ENCODE measurements at places on chromosomes 5 and 9. TPM values are rescaled to one million over a fixed set of nuclear protein-coding genes. Genes with fewer than 3 reads are reported as not detected.

GRCh38 chr5:135353952-135354721 lies 44.9 kb downstream of the MACROH2A1 start:
- DNase-seq = no peak

- no peak for DNase-seq
These were observed 6.0 kb upstream of the ST8SIA4 start for GRCh38 chr5:100909034-100909433.

GRCh38 chr5:10481241-10481935 lies 39.7 kb downstream of the ROPN1L start:
- no peak for DNase-seq

DNA sequence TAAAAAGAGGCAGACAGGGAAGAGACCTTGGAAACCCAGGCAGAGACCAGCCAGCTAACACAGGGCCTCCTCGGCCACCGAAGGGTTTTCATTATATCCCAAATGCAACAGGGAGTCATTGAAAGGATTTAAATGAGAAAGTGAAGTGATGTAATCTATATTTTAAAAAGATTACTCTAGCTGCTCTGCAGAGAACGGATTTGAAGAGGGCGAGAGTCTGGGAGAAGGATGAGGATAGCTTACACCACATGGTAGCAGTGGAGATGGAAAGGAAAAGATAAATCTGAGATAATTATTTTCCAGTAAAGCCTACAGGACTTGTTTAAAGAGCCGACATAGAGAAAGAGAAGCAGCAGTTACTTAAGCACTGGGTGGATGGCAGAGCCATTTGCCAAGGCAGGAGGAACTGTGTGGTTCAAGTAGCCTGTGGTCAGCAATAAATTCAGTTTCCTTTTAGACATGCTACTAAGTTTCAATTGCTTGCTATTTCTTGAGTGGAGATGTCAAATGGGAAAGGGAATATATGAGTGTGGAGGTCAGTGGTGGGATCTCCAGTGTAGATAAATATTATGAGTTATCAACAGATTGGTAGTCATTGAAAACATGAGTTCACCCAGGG lies 9.3 kb downstream of the FBN2 start:
- no peak for DNase-seq

- no peak for DNase-seq
These were observed 4.4 kb upstream of the ZNF484 start for GRCh38 chr9:92882276-92882675.

RIGI gene
- total RNA-seq = 9.4 TPM

DNA sequence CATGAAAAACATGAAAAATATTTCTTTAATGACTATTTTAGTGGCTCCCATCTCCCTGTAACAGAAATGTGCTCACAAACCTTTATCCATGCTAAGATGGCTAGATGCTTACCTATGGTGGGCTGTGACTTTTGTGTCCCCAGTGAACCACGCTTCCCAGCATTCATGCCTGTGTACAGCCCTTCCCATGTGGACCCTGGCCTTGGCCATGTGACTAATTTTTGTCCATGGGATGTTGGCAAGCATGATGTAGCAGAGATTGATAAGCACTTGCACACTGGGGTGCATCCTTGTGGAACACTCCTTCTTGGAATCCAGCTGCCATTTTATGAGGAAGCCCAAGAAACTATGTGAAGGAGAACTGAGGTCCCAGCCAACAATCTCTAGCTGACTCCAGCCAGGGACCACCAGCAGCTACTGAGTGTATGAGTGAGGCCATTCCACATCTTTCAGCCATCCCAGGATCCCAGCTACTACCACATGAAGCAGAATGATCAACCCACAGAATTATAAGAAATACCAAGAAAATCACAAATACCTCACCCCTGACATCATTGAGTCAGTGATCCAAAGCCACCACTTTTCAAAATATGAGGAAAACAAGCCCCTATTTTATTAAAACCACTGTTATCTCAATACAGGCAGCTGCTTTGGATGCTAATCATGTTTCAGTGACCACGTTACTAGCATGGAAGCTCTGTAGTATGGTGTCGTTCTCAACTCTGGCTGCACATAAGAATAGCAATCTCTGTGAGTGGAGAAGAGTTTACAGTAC lies 16.1 kb upstream of the RAI14 start:
- no peak for DNase-seq

NUTM2F gene
- not detected for total RNA-seq

ANKRD31 gene
- under 0.01 TPM for total RNA-seq

DNA sequence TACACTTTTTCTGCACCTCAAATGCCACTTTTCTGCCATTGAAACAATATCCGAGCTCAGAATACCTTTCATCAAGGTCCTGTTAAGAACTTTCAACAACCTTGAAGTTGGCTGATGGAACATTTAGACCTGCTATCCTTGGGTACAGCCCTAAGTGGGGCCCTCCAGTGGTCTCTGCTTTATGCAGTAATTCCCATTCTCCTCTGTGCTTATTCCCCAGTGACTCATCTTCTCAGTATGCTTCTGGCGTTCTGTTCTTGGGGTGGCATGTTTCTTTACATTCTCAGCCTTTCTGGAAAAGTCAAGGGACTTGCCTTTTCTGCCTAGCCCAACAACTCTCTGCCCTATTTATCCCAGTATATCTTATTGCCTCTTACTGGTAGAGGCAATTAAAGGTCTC lies 7.1 kb downstream of the ANP32B start:
- no peak for DNase-seq

- DNase-seq = no peak
These were observed 294.7 kb upstream of the DMRT1 start for GRCh38 chr9:546797-547223.

GRCh38 chr5:158641016-158641415 lies 458.7 kb downstream of the EBF1 start:
- DNase-seq = no peak

SHISAL2B gene
- total RNA-seq = not detected

PDE4D gene
- 27.7 TPM for total RNA-seq

Measured in hematopoietic multipotent progenitor cell (in vitro differentiated cells).